Hepatic stellate cell (primary cell): ENCODE measurements at places on chromosomes 3 and 15.
A peak's percentile ranks its signal among the peaks of the same experiment; 100 is the strongest.

- DNase-seq: no peak
These were observed 521.9 kb downstream of the PLOD2 start for GRCh38 chr3:145639003-145639606.

DNA sequence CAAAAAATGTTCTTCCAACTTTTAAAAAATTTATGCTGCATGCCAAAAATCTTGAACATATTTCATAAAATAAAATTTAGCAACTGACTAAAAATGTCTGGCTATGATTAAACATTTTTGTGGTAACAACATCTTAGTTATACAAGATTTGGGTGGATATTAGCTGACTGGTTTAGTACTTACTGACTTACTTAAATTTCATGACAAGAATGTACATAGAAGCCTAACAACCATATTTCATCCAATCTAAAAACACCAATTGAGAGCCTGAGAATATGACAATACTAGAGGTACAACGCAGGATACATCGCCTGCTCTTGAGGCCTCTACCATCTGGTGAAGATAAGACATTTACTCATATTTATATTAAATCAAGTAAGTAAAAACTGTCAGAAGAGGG is 34.6 kb downstream of the GNB4 start:
- peak; percentile 24 for DNase-seq

DNA sequence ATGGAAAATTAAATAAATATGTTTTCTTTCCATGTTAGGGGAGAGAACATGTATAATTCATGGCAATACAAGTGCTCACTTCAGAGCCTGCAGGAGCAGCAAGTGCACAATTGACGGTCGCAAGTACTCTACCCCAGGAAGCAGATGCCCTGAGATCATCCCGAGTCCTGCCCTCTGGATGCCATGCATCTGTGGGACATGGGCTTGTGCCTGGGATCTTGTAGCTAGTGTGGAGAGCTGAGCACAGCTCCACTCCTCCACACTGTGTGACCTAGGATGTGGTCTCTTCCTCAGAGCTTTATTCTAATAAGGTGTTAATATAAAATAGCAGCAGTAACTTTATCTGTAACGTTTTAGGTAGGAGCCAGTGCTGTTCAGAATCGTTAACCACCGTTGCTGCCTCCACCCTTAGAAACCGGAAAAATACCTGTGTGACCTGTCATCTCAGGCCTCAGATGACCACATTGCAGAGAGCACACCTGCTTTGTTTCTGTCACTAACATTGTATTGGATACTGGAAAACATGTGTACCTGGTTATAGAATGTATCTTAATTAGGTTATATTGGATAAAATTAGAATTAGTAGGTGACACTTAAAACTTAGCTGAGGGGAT is 105.0 kb upstream of the GOLGA6L6 start:
- no peak for DNase-seq

DNA sequence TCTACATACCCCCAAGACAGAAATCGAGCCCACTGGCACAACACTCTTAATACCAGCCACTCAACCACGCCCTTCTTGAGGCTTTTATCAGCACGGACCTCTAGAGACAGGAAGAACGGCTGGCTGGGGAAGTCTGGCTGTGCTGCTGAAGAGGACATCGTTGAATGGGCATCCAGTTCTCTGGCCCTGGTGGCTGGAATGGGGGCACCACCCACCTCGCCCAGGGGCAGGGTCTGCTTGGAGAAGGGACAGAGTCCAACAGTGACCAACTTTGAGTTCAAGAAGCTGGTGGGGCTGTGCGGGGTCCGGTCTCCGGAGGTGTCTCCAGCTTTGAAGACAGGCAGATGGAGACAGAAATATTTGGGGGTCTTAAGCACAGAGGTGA is 77.5 kb downstream of the ATP10A start:
- no peak for DNase-seq

GRCh38 chr3:107543666-107544065 is 20.9 kb downstream of the BBX start:
- no peak for DNase-seq

GRCh38 chr15:84812842-84813241 is 4.3 kb upstream of the ALPK3 start:
- DNase-seq: no peak

GRCh38 chr3:126149960-126150515 is 30.3 kb downstream of the ALDH1L1 start:
- no peak for DNase-seq

DNA sequence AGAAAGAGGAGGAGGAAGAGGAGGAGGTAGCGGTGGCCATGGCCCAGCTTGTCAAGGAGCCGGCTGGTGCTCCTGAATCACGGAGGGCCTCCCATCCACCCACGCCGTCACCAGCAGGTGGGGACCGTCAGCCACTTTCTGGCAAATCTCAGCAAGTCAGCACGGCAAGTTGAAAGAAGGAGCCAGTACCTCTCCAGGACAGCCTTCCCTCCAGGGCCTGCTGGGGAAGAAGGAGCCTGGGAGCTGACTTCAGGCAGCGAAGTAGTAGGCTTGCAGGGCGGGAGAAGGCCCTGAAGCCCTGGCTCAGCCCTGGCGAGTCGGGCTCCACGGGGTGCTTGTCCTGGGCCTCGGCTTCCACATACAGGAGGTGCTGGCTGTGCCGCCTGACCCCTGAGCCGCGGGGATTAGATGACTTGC is 99.2 kb upstream of the TRPM1 start:
- peak; percentile 71 for DNase-seq

- DNase-seq: no peak
These were observed 431.2 kb downstream of the LPP start for GRCh38 chr3:188584958-188585689.

DNA sequence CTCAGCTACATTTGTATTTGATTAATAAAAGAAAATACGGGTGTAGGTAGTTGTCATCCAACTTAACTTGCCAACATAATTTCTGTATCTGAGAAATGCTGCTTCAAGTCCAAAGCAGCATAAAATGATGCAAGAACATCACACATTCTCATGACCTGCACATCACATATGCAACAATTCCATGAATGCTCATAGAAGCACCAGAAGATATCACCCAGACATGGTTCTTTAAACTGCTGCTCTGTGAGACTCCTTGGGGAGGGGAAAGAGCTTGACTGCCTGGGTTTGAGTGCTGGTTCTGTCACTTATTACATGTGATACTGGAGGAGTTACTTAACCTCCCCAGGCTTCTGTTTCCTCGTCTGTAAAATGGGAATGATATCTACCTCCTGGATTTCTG is 39.4 kb downstream of the CHST14 start:
- no peak for DNase-seq

DNA sequence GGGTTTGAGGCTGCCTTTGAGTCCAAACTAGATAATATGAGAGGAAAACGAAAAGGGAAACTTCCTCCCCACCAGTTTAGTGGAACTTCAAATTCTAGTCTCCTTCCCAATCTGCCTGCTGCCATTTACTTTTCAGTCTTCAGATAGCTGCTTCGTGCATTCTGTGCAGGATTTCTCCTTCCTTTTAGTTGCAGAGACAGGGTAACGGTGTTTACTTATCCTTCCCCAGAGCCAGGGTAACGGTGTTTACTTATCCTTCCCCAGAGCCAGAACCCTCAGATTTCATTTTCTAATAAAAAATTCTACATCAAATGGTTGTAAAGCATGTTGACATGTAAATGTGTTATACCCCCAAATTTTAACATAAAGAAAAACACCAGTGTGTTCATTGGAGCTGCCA is 282.6 kb downstream of the VPS13C start:
- DNase-seq: no peak
